ENCODE measurements at places on chromosomes 13 and 19. TPM values are rescaled to one million over a fixed set of nuclear protein-coding genes. Genes with fewer than 3 reads are reported as not detected.

DNA sequence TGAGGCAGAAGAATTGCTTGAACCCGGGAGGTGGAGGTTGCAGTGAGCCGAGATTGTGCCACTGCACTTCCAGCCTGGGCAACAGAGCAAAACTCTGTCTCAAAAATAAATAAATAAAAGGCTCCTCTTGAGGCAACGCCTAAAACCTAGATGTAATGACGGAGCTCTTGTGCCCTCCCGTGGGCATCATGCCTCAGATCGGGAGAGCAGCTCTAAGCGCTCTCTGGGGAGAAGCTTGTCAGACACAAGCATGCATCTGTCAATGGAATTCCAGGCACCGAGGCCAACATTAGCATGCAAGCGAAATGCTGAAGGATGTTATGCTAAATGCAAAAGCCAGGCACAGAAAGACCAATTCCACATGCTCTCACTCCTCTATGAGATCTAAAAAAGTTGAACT is 45.6 kb upstream of the MRI1 start:
- H3K4me1 ChIP-seq = no peaks in the 10 kb centered on the region
- no peaks in the 10 kb centered on the region for H3K36me3 ChIP-seq
- H3K27me3 ChIP-seq = no peaks in the 10 kb centered on the region
- H3K4me3 ChIP-seq = no peak overlapping the region

DNA sequence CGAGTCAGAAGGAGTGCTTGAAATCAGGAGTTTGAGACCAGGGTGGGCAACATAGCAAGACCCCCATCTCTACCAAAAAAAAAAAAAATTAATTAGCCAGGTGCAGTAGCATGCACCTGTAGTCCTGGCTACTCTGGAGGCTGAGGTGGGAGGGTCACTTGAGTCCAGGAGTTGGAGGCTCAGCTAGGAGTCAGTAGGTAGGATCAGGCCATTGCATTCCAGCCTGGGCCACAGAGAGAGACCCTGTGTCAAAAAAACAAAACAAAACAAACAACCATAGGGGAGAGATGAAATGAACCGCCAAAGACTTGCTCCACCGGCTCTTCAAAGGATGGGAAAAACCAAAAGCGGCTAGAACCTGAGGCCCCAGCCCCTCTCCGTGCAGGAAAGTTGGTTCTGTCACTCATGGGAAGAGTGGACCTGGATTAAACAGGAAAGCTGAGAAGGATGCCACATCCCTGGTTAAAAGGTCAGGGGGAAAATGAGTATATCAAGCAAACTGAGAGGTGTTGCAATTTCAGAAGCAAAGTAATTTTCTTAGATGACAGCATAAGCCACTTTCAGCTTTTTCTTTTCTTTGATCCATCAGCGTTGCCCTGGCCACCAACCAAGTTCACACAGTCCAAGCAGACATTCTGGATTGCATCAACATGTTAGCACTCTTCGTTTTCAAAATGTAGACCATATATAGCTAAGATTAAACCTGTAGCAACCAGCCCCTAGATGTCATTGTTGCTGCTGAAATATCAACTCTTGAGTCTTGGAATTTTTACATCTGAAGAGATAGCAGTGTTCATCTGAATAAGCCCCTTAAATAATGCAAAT is 8.9 kb upstream of the ZNF507 start:
- H3K27ac ChIP-seq = no peak overlapping the region
- no peaks in the 10 kb centered on the region for H3K27me3 ChIP-seq
- no peaks in the 10 kb centered on the region for H3K36me3 ChIP-seq
- DNase-seq = no peak
- no peak overlapping the region for H3K4me3 ChIP-seq
- no peaks in the 10 kb centered on the region for H3K4me1 ChIP-seq

DNA sequence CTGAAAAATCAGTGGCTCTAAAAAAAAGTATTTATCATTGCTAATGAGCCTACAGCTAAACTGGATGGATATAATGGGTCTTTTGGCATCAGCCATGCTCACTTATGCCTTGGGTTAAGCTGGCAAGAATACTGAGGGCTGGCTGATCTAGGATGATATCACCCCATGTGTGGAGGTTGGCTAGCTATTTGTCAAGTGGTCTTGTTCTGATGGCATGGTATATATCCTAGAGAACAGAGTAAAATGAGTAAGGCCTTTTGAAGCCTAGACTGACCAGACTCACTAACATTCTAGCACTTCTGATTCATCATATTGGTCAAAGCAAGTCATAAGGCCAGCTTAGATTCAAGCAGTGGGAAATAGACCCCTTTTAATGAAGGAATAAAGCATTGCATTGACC is 383.0 kb downstream of the SLITRK1 start:
- no peaks in the 10 kb centered on the region for H3K4me1 ChIP-seq
- no peak overlapping the region for H3K27ac ChIP-seq
- DNase-seq = no peak
- no peaks in the 10 kb centered on the region for H3K36me3 ChIP-seq
- no peaks in the 10 kb centered on the region for H3K27me3 ChIP-seq
- no peak overlapping the region for H3K4me3 ChIP-seq

DNA sequence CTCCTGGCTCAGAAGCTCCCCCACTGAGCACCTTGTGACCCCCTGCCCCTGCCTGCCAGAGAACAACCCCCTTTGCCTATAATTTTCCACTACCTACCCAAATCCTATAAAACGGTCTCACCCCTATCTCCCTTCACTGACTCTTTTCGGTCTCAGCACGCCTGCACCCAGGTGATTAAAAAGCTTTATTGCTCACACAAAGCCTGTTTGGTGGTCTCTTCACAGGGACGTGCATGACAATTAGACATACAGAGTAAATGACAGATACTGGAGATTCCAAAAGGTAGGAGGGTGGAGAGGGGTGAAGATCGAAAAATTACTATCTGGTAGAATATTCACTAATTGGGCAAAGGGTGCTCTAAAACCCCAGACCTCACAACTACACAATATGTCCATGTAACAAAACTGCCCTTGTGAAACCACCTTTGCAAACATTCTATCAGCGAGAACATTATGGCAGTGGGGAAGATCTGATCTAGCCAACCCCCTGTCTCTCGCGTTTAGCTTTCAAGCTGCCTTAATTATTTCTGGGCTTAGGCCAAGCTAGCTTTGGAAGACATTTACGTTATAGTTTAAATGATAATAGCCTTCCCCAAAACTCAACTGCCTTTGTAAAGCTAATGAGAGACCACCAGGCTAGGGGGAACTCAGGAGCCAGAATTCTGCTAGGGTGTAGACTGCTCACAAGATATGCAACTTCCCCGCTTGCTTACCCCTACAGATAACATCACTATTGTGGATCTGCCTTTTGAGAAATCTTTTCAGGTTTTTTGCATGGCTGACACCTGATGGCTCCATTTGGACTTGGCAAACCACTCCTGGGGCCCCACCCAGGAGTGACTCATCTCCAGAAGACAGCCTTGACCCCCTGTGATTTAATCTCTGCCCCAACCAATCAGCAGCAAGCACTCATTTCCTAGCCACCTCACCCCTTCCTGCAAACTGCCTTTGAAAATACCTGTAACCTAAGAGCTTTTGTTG is 1534.0 kb upstream of the SPRY2 start:
- no peaks in the 10 kb centered on the region for H3K36me3 ChIP-seq
- no peak overlapping the region for H3K27ac ChIP-seq
- H3K4me3 ChIP-seq = no peak overlapping the region
- DNase-seq = no peak

ZNF548 gene
- 6.8 TPM for polyA plus RNA-seq

UBE2L5 gene
- polyA plus RNA-seq = 0.02 TPM

GRCh38 chr19:2461751-2462634 is 5.2 kb upstream of the LMNB2 start:
- H3K27me3 ChIP-seq = no peaks in the 10 kb centered on the region
- peak overlapping the region; percentile 60 for H3K27ac ChIP-seq
- peak; percentile 92 for DNase-seq
- H3K4me1 ChIP-seq = no peaks in the 10 kb centered on the region

GRCh38 chr19:53897459-53897858 is 11.6 kb upstream of the CACNG7 start:
- DNase-seq = no peak
- no peaks in the 10 kb centered on the region for H3K36me3 ChIP-seq
- H3K27me3 ChIP-seq = peaks cover 47% of the 10 kb centered on the region
- no peak overlapping the region for H3K4me3 ChIP-seq
- no peak overlapping the region for H3K27ac ChIP-seq

DNA sequence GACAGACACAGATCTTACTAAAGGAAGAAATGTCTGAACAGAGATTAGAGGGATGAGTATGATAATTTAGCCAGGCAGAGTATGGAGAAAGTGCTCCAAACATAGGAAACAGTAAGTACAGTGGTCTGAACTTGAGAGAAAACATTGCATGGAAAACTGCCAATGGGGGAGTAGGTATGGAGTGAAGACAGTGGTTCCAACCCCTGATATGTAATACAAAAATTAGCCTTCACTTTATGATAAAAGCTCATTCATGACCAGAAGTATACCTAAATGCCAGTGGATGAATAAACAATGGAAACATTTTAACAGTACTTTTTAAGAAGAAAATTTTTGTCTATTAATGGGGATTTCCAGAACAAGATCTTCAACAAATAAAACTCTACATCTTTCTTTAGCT is 334.0 kb downstream of the DIAPH3 start:
- H3K4me3 ChIP-seq = no peak overlapping the region
- H3K4me1 ChIP-seq = no peaks in the 10 kb centered on the region
- no peaks in the 10 kb centered on the region for H3K27me3 ChIP-seq

GRCh38 chr13:43879755-43880181 is at the start of gene LACC1:
TSS of gene LACC1 (plus strand) at chr13:43879904. CDS start at chr13:43880986, 1,082 bp downstream.
- H3K27me3 ChIP-seq = no peaks in the 10 kb centered on the region
- H3K36me3 ChIP-seq = peaks cover 21% of the 10 kb centered on the region
- no peak for DNase-seq
- H3K4me1 ChIP-seq = no peaks in the 10 kb centered on the region
- peak within 1 kb of the TSS; percentile 86 for H3K27ac ChIP-seq

LRFN3 gene
- polyA plus RNA-seq = 5.4 TPM

DNA sequence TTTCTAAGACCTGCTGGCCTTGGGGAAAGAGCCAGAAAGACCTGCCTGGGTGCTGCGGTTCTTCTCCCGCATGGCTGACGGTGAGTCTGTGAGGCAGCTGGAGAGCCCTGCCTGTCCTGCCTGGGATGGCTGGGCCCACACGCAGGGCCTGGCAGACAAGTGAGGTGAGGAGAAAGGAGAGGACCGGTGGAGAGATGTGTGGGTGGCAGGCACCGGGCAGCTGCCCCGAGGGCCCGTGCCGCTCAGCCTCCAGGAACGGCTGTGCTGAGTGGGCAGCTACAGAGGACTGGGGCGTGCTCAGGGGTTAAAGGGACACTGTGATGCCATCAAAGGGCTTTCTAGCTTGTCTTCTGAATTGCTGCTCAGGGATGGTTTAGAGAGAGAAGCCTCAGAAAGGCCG is 53.8 kb downstream of the MLLT1 start:
- H3K36me3 ChIP-seq = no peaks in the 10 kb centered on the region
- H3K27me3 ChIP-seq = no peaks in the 10 kb centered on the region
- peaks cover 12% of the 10 kb centered on the region for H3K4me1 ChIP-seq
- H3K4me3 ChIP-seq = no peak overlapping the region

- H3K4me1 ChIP-seq = peaks cover 16% of the 10 kb centered on the region
- peak overlapping the region; percentile 74 for H3K27ac ChIP-seq
- no peak for DNase-seq
- H3K4me3 ChIP-seq = no peak overlapping the region
These were observed 127.8 kb upstream of the SPATA13 start for GRCh38 chr13:24032674-24033073.

GRCh38 chr19:48556163-48556562 is 4.2 kb downstream of the SULT2B1 start:
- H3K36me3 ChIP-seq = no peaks in the 10 kb centered on the region
- H3K4me1 ChIP-seq = no peaks in the 10 kb centered on the region
- no peak for DNase-seq
- H3K4me3 ChIP-seq = no peak overlapping the region

DNA sequence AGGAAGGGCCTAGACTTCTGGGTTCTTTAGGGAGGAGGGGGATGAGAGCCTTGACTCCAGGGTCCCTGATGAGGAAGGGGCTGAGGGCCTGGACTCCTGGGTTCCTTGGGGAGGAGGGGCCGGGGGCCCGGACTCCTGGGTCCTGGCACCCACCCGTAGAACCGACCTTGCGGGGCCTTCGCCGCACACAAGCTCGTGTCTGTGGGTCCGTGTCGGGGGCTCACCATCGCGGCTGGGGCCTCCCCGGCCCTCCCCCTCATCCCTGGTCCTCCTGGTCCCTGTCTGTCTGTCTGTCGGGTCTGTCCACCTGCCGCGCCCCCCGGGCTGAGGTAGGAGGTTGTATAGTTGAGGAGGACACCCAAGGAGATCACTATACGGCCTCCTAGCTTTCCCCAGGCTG is 662 bp upstream of the SPACA6 start:
- H3K4me1 ChIP-seq = peaks cover 5% of the 10 kb centered on the region
- H3K27ac ChIP-seq = no peak overlapping the region
- H3K36me3 ChIP-seq = peaks cover 37% of the 10 kb centered on the region
- DNase-seq = peak; percentile 14
- peak overlapping the region; percentile 98 for H3K4me3 ChIP-seq

- DNase-seq = no peak
- no peaks in the 10 kb centered on the region for H3K27me3 ChIP-seq
- H3K27ac ChIP-seq = no peak overlapping the region
- no peak overlapping the region for H3K4me3 ChIP-seq
These were observed 17.8 kb downstream of the GATAD2A start for GRCh38 chr19:19423322-19423721.

SIX5 gene
- 8.4 TPM for polyA plus RNA-seq

- H3K27ac ChIP-seq = no peak overlapping the region
- DNase-seq = no peak
- H3K27me3 ChIP-seq = no peaks in the 10 kb centered on the region
These were observed 213.0 kb downstream of the ZIC5 start for GRCh38 chr13:99758460-99759162.

DNA sequence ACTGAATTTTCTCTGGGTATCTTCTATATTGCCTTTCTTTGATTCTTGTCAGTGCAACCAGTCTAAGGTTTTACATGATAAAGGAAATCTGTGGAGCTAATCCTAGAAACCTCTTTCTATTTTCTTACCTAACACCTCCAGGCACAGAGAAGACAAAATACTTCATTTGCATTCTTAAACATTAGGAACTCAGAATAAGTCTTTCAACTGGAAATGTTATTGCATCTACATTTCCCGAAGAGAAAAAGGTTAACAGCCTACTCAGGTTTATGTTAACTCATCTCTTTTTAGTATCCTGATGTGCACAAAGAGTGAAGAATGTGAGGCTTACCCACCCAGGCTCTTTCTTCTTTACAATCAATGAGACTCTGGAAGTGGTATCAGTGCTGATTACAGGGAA is 106.7 kb downstream of the PCCA start:
- no peaks in the 10 kb centered on the region for H3K27me3 ChIP-seq
- no peak for DNase-seq
- H3K4me1 ChIP-seq = peaks cover 3% of the 10 kb centered on the region
- peaks cover 3% of the 10 kb centered on the region for H3K36me3 ChIP-seq

SHANK1 gene
- polyA plus RNA-seq = 0.28 TPM
